ENCODE measurements at places on chromosomes 6 and 20. TPM values are rescaled to one million over a fixed set of nuclear protein-coding genes. Genes with fewer than 3 reads are reported as not detected.

Gene KIF6
- 0.14 TPM for total RNA-seq

Gene PCSK2
- total RNA-seq, result 0.24 TPM

Gene TNNC2
- total RNA-seq, result 0.48 TPM

Gene STX11
- 10.5 TPM for total RNA-seq

Gene LY86
- total RNA-seq, result 7.4 TPM

Gene MCCD1
- not detected for total RNA-seq

Gene TBC1D22B
- 6.2 TPM for total RNA-seq

Gene AKAP12
- total RNA-seq, result 146 TPM

Gene TRIM26
- 37.0 TPM for total RNA-seq

Gene ASIP
- not detected for total RNA-seq

Gene LHFPL5
- not detected for total RNA-seq

Gene OVOL2
- not detected for total RNA-seq

Gene MEI4
- 0.05 TPM for total RNA-seq

Gene EPM2A
- 24.5 TPM for total RNA-seq

Gene PAX1
- total RNA-seq, result not detected

Gene TMEM200A
- 10.3 TPM for total RNA-seq

Gene GRIK2
- total RNA-seq, result 1.7 TPM

Gene EDN3
- not detected for total RNA-seq

Gene RSPH4A
- total RNA-seq, result 0.71 TPM

Gene CALHM4
- not detected for total RNA-seq

Gene HLA-E
- 327 TPM for total RNA-seq

Gene C6orf118
- total RNA-seq, result not detected

Gene PGBD1
- 6.0 TPM for total RNA-seq

Gene BTNL2
- not detected for total RNA-seq

Gene CLDN20
- not detected for total RNA-seq

Gene RIPOR2
- 11.8 TPM for total RNA-seq

Gene CBLN4
- 0.14 TPM for total RNA-seq

Gene TRIM15
- not detected for total RNA-seq

Measured in posterior vena cava (tissue), 2 donors.